Mesothelial cell of epicardium (in vitro differentiated cells): ENCODE measurements at places on chromosomes 3 and 15.

GRCh38 chr3:197029511-197030167 is at the start of gene MELTF:
MELTF (minus strand) TSS chr3:197029817; CDS start chr3:197029702, 115 bp downstream.
- peak; percentile 73 for DNase-seq

GRCh38 chr3:117252208-117252607 is 542.6 kb downstream of the TUSC7 start:
- no peak for DNase-seq

GRCh38 chr3:11928381-11928780 is 75.8 kb upstream of the SYN2 start:
- DNase-seq: no peak

GRCh38 chr15:93553167-93553935 is 464.3 kb upstream of the RGMA start:
- DNase-seq: no peak

DNA sequence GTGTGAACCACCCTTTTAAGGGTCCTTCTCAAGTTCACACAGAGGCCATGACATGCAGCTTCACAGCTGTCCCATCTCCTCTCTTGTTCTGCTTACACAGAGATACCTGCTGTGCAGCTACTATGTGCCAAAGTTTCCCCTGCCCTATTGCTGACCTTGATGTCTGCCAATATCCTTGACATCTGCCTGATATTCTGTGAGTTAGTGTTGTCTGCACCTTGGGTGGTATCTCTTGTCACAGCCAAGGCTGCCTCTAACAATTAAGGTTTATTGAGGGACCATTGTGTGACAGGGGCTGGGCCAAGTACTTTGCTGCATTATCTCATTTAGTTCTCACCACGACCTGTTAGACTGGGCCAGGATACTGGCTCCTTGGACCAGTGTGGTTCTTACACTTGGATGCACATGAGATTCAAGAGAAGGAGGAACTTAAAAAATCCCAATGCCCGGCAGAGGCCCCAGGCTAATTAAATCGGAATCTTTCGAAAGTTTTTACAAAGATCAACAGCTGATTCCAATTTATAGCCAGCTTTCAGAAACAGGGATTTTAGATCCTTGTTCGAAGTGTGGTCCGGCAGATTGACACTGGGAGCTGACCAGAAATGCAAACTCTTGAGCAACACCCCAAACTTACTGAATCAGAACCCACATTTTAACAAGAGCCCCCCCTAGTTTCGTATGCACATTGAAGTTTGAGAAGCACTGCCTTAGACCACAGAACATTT is 178.6 kb downstream of the SATB1 start:
- no peak for DNase-seq

GRCh38 chr3:59531066-59531745 is 481.4 kb upstream of the CFAP20DC start:
- no peak for DNase-seq

GRCh38 chr3:4672725-4673275 is 179.7 kb downstream of the ITPR1 start:
- DNase-seq: no peak

GRCh38 chr3:33664195-33664594 is 53.9 kb downstream of the CLASP2 start:
- no peak for DNase-seq

DNA sequence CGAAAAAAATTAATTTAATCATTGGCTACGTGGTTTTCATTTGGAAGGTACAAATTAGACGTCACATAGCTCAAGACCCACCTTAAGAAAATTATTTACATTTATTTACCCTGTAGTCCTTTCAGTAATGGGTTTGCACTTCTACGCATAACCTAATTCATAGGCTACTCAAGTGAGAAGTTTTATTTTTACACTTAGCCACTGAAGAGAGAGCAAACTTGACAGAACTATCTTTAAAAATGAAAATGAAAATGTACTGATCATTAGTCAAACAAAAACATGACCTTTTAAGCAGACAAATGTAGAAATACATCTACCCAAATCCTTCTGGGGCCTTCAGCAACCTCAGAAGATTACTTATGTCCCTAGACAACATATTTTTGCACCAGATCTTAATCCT is 269.4 kb upstream of the TTC14 start:
- no peak for DNase-seq

DNA sequence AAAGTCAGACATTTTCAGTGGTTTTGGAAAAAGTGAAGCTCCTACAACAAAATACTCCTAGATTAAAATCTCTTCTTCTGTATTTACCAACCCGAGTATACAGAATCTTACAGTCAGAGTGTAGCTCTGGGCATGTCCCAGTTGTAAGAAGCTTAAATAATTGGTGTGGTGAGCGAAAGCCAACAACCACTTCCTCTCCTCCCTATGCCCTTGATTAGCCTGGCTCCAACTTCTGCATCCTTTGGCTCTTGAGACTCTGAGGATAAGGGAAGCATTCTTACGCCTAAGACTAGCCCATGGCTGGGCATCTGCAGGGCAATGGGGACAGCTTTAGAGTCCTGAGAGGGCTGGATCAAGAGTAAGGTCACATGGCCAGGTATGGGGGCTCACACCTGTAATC is 25.5 kb downstream of the RFT1 start:
- DNase-seq: no peak

DNA sequence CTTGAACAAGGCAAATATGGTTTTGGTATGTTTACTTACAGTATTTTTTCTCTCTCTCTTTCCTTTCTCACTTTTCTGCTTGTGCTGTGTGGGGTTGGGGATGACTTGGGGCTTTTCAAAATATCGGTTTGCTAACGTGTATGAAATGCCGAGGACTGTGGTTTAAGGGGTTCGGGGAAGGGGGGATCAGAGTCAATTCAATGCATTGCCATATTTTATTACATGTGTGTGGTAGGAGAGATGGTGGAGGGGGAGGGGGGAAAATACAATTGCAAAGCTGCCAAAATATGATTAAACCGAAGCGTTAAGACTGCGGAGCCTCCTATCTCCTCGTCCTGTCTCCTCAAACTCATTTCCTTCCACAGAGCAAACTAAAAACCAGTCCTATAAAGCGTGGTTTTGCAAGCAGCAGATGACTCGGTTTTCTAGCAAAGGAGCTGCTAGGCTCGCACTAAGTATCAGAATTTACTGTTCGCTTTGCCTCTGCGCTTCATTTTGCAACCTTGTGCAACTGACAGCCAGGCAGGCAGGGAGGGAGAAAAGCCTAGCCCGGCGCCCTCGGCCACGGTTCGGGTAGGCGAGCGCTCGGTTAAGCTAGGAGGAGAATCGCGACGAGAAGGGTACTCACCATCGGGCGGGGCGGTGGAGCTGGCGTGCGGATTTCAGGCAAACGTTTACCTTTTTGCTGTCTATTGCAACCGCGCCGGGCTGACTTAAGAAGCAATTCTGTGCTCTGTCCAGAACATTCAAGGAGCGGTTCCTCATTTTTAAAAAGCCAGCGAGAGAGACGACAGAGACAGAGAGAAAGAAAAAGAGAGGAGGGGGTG is 4.0 kb upstream of the NR2F2 start:
- peak; percentile 71 for DNase-seq

GRCh38 chr15:66452971-66453580 is 44.5 kb downstream of the SNAPC5 start:
- DNase-seq: no peak

GRCh38 chr3:37932505-37932904 is 58.1 kb upstream of the VILL start:
- DNase-seq: no peak

DNA sequence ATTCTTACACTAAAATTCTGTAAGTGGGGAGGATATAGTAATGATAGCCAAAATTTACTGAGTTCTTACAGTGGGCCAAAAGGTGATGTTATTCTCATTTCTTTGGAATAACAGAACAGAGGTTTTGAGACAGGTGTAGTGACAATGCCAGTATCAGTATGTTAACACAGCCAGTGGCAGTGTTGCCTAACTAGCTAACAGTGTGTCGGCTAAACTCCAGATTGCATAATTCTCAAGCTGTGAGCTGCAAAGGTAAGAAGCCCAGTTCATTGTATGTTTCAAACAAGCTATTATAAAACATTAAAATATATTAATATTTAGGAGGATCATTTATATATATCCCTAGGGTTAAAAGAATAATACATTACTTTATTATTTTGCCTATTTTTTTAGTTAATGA is 920 bp downstream of the SLC15A2 start:
- DNase-seq: no peak

GRCh38 chr3:108352176-108352575 is 55.8 kb downstream of the HHLA2 start:
- DNase-seq: no peak

- no peak for DNase-seq
These were observed 6.9 kb downstream of the ADAMTS7 start for GRCh38 chr15:78804391-78804792.

DNA sequence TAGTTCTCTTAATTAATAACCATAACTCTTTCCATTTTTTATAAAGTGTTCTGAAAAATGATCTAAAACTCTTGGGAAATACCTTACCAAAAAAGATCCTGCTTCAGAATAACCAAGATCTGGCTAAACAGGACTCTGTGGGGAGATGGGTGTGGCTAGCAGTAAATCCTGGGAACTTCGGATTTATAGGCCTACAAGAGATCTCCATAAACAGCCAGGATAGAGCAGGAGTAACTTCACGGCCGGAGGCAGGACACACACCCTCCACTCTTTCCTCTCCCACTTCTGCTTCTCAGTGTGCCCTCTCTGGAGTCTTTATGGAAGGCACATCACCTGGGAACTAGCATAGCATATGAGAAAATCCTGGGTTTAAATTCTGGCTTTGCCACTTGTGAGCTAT is 309.4 kb upstream of the SOX2 start:
- no peak for DNase-seq

GRCh38 chr15:62109982-62110851 is 43.4 kb downstream of the C2CD4A start:
- DNase-seq: no peak

DNA sequence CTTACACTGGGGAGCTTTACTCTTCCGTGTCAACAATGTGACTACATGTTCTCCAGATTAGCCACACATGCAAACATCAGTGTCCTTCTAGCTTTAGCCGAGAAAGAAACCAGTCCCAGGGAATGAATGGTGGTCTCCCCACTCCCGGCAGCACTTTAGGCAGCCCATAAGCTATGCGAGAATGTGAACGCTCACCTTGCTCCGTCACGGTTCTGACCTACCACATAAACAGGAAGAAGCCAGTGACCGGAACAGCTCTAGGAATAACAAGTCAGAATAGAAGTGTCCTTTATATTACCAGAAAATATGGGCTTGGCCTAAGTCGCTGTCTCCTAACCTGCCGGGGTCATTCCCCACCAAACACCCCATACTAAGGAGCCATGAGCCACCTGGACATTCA is 98.0 kb upstream of the ABHD17C start:
- no peak for DNase-seq

DNA sequence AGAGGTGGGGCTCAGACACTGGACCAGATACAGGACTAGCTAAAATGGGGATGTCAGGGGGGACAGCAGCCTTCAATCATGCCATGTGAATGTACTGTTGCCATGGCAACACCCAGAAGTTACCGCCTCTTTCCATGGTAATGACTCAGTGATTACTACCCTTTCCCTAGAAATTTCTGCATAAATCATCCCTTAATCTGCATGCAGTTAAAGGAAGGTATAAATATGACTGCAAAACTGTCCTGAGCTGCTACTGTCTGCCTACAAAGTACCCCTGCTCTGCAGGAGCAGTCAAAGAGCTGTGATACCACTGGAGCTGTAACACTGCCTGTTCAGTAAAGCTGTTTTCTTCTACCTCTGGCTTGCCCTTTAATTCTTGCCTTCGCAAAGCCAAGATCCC is 168.2 kb downstream of the PEAK1 start:
- no peak for DNase-seq

- no peak for DNase-seq
These were observed 107.4 kb upstream of the FLNB start for GRCh38 chr3:57900786-57901185.

GRCh38 chr3:12893852-12894251 is 52.5 kb upstream of the RPL32 start:
- no peak for DNase-seq

GRCh38 chr3:132669256-132669777 is 9.2 kb downstream of the UBA5 start:
- no peak for DNase-seq

DNA sequence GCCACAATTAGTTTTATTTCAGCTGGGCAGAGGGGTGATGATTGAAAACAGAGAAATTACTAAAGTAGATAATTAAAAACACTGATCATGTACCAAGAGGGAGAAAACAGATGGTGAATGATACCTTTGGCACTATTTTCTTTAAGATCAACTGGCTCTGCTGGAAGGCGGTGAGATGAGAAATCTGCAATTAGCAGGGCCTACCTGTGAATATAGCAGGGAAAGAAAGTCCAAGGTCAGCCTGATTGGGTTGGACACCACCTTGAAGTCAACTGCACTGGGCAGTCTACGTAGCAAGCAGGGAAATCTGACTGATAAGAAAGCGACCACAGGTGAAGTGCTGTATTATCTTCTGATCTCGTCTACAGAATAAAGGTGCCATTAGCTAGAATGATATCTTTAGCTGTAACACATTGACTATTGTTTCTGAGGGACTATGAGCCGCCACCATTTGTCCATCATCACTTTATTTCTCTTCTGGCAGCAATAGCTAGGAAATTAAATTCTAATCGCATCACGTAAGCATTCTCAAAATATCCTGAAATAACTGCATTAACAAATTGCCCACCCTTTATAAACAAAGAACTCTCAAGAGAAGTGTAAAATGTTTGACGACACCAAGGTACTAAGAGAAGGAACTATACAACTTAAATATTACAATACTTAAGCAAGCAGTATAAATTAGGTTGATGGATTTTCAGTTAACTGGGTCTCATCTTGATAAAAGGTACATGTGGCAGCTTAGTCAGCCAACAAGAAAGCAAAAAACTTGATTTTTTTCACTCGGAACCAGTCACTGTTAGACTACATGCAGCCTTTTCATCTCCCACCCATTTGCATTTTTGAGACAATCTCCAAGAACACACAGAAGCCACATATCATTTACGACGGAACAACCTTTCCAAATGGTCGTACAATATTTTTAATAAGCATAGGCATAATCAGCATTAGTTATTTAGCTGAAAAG is 1.3 kb downstream of the NEDD4 start:
- no peak for DNase-seq

DNA sequence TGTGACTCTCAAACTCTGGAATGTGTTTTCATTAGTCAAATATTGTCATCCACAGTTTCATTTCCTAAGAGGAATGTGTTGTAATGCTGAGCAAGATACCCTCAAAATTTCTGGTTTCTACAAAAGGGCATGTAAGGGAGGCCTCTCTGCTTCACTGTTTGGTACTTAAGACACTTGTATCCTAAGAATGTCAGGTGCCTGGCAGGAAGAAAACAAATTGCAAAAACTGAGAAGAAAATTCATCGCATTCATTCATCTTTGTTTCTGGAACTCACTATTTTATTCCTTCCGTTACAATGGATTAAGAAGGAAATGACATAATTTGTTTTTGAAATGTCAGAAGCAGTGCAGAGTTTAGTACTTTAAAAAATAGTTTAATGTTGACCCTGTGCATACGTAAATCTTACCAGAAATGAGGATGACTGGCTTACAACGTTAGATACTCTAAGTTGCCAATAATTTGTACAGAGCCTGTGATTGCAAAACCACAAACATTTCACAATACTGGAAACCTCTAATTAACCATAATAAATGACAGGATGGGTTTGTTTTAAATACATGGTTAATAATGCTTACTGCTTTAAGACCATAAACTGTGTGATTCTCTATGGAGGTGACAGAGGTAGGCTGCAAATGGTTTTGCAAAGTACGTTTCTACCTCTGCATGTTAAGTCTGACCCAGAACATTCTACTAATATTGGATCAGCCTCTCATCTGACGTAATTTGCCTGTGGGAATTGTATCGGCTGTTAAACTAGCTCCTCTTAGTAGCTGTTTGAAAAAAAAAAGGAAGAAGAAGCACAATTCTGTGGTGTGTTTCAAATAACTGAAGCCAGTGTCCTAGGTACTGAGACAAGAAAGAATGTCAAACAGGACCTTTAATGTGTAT is 477.8 kb downstream of the RBMS3 start:
- DNase-seq: no peak

- no peak for DNase-seq
These were observed 131.4 kb upstream of the UBE2E2 start for GRCh38 chr3:23071758-23072157.
